ENCODE measurements at places on chromosomes 2 and 18.

DNA sequence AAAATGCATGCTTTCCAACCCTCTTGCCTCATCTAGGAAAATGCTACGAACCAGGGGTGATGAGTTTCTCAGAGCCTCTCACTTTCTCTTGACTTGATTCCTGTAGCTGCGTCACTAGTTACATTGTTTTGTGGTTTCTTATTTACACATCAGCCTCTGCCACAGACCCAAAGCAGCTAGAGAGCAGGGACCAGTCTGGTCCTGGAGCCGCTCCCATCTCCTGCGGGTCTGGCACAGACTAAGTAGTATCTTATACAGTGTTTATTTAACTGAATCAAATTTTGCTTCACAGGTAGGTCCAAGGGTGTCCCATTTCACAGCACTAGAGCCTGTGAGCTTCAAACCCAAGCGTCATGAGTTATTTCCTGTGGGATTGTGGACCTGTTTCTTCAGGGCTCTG lies 310.5 kb downstream of the MYCN start:
- no peak for DNase-seq

DNA sequence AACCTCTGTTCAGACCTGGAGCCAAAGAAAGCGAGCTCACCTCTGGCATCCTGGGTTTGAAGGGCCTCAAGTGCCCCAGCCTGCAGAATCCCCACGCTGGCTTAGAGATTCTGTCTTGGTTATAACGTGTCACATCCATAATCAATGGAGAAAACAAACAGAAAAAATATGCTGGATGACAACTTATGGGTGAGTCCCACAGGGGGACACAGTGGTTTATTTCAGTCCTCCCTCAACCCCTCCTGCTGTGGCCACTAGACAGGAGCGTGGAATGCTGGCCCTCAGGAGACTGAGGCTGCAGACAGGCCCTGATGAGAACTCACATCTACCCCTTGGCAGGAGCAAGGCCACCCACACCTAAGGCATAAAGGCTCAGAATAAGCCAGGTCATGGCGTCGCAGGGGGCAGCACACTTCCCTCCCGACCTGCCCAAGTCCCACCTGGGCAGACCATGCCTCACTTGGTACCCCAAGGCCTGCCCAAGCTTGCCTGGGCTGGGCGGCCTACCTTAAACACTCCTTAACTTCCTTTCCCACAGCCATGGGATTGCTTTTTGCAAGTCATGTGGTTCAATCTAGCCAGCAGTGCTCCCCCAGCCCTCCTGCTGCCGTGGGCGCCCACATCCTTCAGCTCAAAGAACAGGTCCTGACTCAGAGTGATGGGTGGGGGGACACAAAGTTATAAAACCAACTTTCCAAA lies 19.9 kb downstream of the COX7A2L start:
- DNase-seq = no peak

DNA sequence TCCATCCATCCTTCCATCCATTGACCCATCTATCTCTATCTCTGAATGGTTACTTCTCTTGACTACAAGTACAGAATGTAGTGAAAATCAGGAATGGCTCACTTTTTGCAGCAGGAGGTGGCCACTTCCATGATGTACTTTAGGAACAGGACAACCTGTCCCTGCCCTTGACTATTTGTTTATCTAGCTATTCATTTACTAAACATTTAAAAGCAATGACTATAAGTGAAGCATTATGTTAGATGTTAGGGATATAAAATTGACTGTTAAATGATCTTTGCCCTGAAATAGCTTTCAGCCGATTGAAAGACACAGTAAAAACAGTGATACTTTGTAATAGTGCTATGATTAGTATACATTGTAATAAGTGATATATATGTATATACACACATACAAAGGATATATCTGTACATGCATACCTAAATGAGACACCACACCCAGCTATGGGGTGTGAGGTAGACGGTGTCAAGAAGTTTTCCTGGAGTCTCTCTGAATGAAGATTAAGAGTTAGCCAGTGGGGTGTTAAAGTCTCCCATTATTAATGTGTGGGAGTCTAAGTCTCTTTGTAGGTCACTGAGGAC lies 68.5 kb downstream of the C18orf54 start:
- DNase-seq = no peak

GRCh38 chr18:49582579-49582978 lies 20.7 kb downstream of the LIPG start:
- DNase-seq = no peak

DNA sequence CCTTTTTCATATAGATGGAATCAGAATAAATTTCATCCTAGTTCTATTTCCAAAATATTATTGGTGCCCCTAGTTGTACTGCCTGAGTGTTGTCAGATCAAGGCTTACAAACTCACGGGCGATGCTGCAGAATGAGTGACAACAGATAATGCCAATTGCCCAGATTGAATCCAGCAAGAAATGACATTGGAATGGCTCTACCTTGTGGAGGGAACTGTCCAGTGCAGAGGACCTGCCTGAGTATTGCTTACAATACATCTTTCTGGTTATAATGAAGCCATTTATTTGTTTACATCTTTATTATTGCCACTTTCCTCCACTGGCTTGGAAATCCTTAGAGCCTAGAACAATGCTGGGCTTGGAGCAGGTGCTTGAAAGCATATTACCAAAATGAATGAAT lies 7.8 kb upstream of the IL1R2 start:
- DNase-seq = no peak

DNA sequence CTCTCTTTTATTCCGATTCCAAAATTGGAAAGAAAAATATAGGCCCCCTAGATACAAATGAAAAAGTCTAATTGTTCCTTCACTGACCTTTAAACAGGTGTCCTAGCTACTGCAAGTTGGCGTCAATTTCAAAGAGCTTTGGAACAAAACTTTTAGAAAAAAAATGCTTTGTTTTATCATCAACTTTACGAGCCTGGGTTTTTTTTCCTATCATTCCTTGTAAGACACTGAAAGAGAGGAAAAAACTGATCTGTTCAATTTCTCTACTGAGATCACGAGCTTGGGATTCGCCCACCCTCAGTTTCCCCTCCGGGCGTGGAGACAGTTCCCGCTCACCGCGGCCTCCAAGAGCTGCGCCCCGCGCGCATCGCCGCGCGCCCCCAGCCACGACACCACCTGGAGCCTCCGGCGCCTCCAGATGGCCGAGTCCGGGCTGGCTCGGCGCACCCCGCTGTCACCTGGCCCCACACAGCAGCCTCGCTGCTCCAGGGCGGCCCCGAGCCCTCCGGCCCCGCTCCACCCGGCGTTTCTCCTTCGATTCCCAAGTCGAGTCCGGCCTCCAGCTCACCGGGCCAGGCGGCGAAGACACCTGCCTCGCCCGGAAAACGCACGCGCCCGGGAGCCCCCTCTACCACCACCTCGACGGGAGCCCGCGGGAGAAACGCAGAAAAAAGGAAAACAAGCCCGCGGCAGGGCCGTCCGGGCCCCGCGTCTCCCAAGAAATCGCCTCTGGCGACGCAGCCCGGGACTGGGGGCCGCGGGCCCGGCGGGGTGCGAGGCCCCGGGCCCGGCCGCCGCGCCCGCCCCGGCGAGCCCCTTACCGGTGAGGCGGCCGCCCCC lies 656 bp downstream of the TBC1D8 start:
- no peak for DNase-seq

- DNase-seq = no peak
Observed at GRCh38 chr2:241924909-241925250, 55.4 kb downstream of the RTP5 start.

- no peak for DNase-seq
Observed at GRCh38 chr2:7771781-7772180, 854.6 kb downstream of the RNF144A start.

- no peak for DNase-seq
Observed at GRCh38 chr2:18835787-18836186, 246.4 kb upstream of the NT5C1B start.

- DNase-seq = no peak
Observed at GRCh38 chr2:45614871-45615415, 3.9 kb upstream of the SRBD1 start.

DNA sequence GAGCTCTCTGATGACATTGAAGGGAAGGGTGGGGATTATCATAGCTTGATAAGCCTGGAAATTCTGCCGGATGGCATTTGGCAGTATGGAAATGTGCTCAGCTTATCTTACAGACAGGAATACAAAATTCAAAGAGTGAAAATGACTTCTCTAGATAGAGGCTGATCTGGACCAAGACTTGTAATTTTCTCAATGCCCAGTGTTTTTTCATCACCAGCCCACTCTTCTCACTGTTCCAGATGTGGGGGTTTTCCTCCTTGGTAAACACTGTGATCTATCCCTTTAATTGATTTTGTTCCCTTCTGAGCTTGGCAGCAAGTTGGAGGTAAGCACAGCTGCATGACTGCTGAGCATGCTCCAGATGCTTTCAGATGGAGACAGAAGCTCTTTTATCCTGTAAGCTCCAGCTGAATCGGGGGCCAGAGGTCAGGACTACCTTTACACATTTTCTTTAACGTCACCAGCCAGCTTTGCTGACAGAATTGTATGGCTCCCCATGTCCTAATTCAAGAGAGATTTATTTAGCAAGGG lies 287.4 kb upstream of the TCF4 start:
- no peak for DNase-seq

GRCh38 chr2:25561136-25561850 lies 112.1 kb downstream of the DTNB start:
- DNase-seq = no peak

DNA sequence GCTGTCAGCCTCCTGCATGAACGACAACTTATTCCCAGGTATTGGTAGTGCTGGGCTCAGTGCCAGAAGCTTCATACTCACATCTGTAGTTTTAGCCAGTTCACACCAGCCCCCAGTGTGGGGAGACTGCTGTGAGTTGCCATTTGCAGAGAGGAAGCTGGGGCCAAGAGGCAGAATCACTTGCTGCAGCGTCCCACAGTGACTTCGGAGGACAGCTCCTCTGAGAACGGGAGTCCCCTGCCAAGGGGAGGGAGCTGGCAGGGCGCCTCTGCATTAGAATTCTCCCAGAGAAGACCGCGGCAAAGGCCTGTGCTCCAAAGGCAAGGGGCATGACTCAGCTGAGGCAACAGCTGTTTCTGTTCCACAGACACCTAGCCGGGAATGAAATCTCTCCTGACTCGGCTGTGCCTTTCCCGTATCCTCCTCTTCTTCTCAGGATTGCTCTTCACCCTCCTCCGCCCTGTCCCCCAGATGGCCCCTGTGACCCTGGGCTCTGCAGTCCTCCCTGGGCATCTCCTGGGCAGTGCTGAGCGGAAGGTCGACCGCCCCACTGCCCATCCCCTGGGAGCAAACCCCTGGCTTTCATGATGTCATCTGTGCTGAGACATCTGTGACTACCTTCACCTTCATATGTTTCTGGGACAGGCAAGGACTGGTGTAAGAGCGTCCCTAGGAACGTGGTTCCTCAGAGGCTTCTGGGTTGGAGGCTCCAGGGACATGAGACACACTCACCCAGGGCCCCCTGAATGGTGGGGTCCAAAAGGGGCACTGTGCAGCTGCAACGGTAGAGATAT lies 18.0 kb downstream of the MAL start:
- DNase-seq = no peak

DNA sequence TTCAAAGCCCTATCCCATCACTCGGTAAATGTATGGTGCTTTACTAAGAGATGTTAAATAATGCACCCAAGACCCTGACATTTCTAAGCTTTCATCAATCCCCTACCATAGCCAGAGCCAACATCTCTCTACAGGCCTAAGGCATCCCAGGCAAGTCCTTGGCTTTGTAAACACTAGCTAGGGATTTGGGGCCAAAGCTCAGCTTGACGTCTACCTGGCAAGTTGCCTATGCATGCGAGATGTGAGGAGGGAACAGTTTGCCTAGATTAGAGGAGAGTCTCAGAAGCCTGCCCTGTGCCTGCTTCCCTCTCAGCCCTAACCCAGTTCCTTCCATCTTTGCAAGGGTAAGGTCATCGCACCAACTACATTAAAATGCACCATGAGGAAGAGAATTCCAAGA lies 221.5 kb upstream of the NCKAP5 start:
- DNase-seq = no peak

- no peak for DNase-seq
Observed at GRCh38 chr18:33673689-33674088, 95.7 kb downstream of the ASXL3 start.
